ENCODE measurements at places on chromosomes 4 and X.

DNA sequence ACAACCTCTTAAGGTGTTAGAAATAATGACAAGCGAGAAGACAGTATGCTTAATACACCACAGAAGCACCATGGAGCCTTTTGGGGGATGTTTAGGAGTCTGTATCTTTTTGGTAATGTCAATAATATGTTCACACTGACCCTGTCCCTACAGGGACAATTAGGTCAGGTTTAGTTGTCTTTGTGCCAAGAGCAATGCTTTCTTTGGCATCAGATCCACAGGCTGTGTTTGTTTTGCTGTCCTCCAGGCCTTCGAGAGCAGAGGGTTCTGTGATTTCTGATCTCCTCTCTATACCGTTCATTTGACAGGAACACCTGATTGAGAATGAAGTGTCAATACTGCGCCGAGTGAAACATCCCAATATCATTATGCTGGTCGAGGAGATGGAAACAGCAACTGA lies 153.8 kb downstream of the DCLK2 start:
- no peak for DNase-seq

DNA sequence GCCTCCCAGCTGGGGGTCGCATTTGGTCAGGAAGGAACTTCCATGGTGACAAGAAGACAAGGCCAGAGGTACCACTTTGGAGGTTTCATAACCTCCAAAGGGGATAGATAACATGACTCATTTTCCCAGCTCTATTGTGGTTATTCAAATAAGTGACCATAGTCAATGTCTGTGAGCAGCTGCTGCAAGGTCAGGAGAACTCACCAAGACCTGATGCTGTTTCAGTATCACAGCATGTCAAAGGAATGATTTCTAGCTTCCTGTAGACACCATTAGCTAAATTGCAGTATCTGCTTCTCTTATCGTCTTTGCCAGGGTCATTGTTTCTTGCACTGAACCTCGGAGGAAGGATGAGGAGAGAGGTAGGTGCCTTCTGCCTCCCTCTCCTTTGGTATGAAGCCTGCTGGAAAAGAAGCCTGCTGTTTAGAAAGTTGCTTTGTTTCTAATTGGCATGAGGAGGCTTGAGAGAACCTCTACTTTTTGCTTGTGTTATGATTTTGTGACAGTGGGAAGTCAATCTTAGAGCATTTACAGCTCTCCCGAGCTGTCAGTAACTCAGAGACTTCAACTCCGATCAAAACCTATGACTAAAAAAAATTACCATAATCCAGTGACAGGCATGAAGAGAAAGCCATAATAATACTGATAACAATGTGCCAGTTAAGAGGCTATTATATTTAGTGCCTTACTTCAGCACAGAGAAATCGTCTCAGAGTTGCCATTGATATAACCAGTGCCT lies 38.0 kb upstream of the GATB start:
- DNase-seq = no peak

DNA sequence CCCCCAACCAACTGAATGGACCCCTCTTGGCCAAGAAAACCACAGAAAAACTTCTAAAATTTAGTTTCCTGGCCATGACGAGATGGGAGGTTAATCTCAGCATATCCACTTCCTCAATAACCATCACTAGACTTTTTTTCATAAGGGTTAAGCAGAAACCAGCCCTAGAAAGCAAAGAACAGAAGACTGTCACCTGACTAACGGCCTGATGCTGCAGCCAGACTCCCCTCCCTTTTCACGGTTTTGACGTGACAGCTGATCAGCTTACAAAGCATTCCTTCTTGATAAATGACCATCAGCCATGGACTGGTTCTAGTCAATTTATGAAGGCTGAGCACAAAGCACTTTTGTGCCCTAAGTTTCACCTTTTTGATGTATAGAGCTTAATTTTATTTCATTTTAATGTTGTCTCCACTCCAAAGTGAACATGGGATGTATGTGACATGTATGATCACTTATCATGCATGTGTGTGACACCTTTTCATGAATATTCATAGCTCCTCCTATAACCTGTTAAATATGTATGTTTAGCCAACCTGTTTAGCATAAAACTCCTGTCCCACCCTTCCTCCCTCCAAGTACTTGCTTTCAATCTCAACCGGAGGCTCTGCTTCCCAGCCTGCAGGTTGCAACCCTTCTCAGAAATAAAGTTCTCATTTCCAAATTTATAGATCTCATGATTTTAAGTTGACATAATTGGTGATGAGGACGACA lies 56.3 kb downstream of the SERTM2 start:
- no peak for DNase-seq

GRCh38 chr4:141027421-141027820 lies 105.8 kb downstream of the RNF150 start:
- DNase-seq = peak; percentile 18

DNA sequence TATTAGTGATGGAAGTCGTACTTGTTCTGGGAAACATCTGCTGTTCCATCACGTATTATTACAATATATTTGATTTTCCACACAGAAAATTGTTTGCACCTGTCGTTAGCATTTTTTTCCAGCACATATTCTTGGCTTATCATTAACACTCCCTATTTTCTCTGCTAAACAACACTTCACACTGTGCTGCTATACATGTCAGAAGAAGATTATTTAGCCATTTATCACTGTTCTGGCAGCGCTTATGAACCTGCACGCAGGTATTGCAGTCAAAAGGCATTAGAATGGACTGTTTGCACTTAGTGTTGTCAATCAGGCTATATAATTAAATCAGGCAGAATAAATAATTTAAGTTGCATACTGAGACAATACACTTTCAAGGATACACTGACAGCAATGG lies 218.6 kb downstream of the CHM start:
- DNase-seq = no peak

DNA sequence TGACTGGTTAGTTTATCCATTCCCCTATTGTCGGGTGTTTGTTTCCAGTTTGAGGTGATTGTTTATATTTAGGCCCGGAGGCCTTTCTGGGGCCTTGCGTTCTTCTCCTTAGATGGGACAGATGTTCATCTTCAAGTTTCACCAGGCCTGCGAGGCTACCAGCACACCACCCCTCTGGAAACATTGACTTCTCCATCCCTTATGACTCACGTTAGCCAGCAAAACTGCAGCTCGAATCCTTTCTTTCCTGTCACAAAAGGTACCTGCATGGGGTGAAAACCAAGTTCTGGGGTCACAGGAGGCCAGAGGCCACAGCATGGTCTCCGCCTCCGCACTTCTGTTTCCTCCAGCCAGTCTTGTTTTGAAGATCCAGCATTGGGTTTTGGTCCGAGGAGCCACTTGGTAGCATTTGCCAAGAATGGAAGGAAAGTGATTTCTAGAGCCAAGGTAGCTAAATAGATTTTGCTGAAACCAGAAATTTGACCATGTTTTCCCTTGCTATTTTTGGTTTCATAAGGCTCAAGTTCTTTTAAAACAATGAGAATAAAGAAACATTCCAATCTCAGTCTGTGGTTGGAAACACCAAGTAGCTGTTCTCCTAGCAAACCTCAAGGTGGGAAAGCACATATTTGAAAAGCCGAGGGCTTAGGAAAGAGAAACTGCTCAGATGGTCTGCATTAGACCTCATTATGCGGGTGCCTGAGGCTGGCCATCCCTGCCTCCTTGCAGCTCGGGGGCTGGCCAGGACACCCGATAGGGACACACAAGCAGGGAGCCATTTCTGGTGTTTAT lies 5.6 kb downstream of the NYX start:
- DNase-seq = no peak

DNA sequence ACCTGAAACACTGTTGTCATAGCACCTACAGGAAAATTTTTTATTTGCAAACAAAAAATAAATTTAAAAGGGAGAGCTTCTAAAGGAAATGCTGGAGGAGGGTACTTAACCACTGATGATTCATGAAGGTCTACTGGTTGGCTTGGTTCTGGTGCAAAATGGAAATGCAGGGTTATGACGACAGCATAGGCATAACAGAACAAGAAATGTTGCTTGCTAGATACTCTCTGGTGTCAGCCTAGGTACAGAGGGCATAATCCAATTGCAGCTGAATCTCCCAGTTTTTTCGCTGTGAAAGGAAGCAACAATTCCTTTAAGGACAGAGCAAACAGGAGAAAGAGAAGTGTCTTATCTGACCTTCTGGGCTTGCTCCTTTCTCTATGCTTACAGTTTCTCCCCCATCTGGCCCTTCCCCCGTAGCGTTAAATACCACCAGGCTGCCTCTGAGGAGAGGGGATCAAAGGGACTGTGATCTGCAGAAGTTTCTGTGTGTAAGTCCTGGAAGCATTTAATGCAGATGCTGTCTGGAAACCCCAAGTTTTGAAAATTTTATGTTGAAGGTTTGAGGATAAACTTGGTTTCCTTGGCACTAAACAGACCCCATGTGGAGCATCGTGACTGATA lies 23.7 kb upstream of the CASK start:
- no peak for DNase-seq

DNA sequence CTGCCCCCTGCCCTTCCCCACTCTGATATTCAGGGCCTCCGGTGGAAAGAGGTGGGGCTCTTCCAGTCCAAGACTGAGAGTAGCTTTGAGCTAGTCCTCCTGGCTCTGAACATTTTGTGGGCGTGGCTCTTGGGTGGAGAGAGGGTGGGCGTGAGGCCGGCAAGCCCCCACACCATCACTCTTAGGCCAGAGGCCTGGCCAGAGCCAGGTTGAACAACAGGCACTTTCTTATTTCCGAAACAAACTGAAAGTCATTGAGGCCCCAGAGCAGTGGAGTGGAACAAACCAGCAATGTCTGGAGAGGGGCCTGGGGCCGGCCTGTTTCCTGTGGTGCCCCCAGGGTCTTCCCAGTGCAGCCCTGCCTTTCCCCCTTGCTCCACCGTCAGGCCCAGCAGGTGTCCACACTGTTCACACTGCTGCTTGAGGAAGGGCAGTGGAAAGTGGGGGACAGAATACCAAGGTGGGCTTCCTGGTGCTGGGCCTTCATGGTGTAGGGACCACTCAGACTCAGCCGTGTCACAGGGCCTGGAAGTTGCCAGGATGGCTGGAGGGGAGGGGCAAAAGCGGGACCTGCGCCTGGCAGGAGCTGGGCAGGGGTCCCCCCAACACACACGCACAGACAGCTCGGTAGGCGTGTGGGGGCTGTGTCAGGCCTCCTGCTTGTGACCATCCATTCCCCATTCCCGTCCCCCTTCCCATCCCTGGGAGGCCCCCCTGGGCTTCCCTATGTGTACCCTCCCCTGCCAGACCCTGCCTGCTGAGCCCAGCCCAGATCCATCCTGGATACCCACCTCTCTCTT lies 2.9 kb downstream of the ADRA2C start:
- no peak for DNase-seq

DNA sequence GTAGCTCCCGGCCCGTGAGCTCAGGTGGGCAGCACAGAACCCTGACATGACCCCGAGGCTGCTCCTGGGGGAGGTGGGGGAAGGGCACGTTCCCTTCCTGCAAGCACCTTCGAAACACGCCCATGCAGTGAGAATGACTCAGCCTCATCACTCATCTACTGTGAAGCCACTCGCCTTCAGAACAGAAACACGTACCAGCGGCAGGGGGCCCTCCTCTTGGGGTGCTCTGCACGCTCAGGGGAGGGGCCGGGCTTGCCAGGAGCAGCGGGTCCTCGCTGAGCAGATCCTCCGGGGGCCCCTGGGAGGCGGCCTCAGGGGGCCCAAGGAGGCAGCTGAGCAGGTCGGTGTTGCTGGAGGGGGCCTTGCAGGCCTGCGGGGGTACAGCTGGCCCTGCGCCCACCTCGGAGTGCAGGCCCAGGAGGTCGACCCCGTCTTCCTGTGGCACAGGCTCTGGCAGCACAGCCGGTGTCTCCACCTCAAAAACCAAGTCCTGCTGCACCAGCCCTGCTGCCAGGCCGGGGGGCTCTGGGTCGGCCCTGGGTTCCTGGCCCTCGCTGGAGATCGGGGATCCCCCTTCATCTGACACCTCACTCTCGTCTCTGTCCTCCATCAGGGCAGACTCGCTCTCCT lies 40.9 kb upstream of the CPLX1 start:
- no peak for DNase-seq

GRCh38 chrX:9315086-9315485 lies 149.8 kb upstream of the TBL1X start:
- no peak for DNase-seq

DNA sequence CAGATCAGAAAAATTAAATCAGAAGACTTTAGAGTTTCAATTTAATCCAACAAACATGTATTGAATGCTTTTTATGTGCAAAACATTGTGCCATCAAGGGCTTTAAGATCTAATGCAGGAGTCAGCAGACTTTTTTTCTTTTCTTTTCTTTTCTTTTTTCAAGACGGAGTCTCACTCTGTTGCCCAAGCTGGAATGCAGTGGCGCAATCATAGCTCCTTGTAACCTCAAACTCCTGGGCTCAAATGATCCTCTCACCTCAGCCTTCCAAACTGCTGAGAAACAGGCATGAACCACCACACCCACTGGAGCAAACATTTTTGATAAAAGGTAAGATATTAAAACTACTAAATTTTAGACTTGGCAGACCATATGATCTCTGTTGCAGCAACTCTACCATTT lies 24.6 kb upstream of the LRBA start:
- no peak for DNase-seq

DNA sequence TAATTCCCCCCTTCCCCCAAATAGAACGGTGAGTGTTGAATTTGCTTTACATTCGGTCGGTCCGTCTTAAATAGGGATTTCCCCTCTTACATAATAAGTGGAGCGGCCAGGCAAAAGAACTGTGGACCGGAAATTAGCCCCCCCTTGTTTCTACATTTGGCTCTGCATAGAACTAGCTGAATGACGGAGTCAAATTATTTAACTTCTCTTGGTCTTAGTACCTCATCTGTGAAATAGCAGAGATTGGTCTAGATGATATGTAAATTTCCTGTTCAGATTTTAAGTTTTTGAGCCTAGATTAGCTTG lies 1.3 kb downstream of the SPATA18 start:
- DNase-seq = peak; percentile 59

DNA sequence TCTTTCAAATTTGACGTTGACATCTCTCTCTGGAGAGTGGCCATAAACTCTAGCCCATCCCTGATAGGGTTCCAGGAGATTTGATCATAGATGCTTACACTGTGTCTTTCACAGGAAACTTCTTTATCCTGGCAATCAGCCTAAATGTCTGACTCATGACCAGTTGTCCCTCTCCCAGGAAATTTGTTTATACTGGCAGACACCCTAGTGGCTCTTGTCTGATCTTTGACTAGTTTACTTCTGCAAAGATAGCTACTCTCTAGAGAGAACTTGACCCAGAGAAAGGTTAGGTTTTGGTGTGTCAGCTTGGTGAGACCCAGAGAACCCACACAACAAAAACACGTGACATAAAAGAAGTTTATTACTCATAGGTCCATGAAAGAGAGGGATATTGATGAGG lies 509.8 kb downstream of the CENPC start:
- DNase-seq = no peak

DNA sequence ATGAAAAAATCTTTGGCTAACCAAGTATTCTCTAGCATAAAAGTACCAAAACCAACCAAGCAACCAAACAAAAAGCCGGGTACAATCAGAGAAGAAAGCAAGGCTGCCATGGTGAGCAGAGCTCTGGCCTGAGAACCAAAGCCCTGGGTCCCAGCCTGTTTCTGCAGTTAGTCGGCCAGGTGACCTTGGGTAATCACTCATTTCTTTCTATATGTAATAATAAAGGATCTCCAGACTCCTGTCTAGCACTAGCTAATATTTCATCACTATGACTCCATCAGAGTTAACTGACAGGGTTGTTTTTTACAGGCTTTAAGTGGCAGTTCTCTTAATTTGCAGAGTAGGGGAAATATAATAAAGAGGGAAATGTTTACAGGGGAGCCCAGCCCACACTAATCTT lies 34.0 kb upstream of the RASGEF1B start:
- DNase-seq = peak; percentile 79

GRCh38 chr4:15260758-15261157 lies 167.1 kb upstream of the C1QTNF7 start:
- no peak for DNase-seq
